Naive thymus-derived CD4-positive, alpha-beta T cell (primary cell): ENCODE measurements at places on chromosomes 13 and 19.

DNA sequence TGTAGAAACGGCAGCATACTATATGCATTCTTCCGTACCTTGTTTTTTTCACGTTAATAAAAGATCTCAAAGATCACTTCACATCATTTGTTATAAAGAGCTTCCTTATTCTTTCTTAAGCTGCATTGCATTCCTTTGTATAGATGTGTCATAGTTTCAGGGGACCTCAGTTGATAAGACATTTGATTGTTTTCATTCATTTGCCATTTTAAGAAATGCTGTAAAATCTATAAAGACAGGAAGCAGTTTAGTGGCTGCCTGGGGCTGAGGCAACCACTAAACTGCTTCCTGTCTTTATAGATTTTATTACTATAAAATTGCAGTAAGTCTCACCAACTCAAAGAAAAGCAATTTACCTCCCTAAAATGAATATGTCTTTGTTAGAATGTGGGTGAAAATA is 59.4 kb downstream of the ZDHHC20 start:
- peak; percentile 17 for DNase-seq

DNA sequence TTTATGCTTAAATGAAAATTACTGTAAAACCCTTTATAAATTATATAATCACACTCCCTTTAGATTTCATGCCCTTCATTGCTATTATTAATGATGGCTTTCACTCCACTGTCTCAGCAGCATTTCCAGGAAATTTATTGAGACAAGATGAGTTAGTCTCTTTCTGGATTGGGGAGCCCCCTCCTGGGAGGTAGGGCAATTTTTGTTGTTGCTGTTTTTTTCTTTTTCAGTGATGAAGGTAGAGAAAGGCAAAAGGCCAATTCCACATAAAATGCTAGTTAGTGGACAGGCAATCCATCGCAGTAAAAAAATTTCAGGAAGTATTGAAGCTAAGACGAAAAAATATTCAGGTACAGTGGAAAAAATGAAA is 80.2 kb downstream of the TEX26 start:
- DNase-seq, result no peak

DNA sequence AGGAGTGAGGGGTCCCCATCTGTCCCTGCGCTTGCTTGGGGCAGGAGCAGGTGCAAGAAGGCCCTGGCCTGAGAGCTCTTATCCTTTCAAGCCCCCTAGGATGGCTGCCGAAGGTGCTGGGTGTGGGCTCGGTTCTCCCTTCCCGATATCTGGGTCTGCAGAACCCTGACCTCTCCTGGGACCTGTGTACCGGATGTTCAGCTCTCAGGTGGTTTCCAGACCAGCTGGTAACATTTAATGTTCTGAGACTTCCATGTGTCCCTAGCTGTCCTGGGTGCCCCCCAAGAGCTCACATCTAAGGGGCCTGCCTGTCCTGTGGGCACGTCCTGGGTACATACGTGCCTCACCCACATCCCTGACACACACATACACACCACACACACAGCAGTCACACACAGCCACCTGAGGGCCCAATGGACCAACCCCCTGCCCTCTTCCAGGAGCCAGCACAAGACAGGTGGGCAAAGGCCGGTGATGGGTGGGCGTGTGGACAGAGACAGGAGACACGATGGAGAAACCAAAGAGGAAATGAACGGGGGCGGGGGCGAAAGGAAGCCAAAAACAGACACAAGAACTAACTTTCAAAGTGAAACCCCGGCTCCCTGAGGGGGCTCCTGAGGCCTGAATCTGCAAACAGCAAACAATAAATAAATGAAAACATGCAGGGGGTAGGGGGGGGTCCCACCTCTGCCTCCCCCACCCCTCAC is 124.3 kb downstream of the PTPRS start:
- DNase-seq, result no peak

DNA sequence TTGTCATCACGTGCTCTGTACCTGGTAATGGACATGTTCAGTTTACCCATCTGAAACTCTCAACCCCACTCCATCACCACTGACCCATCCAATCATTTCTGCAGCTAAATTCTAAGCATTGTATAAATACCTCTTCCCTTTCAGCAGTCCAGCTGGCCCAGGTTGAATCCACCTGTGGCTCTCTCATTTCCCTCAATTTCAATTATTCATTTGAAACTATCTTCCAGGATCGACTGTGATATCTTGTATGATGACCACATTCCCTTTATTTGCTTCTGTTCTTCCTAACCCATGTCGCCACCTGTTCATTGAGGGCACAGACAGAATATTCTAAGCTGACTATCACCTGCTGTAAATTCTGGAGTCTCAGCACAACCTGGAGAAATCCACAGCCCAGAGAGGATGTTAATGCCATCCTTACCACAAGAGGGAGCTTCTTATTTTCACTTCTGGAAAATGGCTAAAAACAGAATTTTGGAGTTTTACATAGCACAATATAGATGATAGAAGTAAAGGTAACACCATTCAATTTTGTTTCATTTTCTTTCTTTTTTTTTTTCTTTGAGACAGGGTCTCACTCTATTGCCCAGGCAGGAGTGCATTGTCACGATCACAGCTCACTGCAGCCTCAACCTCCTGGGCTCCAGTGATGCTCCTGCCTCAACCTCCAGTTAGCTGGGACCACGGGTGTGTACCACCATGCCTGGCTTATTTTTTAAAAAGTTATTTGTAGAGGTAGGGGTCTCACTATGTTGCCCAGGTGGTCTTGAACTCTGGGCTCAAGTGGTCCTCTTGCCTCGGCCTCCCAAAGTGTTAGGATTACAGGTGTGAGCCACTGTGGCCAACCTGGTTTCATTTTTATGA is 38.6 kb downstream of the ZNF823 start:
- peak; percentile 30 for DNase-seq

DNA sequence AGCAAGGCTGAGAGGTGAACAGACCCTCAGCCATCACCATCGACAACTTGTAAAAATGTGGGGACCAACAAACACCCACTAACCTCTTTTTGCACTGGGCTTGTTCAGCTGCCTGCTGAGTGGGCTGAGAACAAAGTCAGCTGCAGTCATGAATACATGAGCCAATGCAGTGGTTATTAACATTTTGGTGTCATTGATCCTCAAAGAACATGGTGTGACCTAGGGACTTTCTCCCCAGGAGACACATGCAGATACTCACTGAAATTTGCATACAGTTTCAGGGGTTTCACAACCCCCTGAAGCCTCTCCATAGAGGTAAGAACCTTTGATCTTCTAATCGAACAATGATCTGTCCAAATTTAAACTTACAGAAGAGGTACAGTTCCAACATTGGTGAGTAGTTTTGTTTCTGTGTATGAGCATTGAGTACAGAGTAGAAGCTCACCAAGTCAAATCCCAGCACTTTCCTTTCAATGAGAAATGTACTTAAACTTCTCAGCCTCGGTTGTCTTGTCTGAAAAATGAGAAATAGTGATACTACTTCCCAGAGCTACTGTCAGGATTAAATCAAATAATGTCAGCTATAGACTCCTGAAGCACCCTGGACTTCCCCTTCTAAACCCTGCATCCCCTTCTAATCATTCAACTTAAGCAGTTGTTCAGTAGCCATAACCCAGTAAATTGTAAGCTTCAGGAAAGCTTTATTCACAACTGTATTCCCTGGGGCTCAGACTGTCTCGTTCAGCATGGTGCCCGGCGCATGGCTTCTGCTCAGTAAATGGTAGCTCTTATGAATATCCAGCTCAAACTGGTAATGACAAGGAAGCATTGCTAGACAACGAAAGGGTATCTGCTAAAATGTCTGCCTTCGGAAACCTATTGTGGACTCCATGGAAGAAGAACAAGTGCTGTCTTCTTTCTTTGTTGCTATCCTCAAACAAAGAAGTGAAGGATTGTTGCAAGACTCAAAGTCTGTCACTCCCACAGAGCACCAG is 148.7 kb downstream of the FOXO1 start:
- no peak for DNase-seq

DNA sequence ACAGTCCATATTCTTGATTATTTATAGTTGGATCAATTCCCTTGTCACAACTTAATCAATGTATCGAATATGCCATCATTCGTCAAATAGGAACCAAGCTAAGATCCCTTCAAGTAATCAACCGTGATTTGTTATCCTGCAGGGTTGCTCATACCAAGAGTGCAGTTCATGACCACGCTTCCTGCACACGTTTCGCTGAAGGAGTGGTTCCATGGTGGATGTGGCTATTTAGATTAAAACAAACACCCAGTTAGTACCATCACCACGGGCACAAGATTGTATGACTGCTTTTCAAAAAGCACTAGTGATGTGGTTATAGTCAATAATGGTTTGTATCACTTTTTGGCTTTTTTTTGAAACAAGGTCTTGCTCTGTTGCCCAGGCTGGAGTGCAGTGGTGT is 41.1 kb upstream of the CCNE1 start:
- no peak for DNase-seq

- no peak for DNase-seq
Observed at GRCh38 chr19:46118136-46118535, 6.4 kb downstream of the IGFL3 start.

- DNase-seq, result no peak
Observed at GRCh38 chr13:63629591-63629990, 2213.9 kb upstream of the PCDH20 start.

DNA sequence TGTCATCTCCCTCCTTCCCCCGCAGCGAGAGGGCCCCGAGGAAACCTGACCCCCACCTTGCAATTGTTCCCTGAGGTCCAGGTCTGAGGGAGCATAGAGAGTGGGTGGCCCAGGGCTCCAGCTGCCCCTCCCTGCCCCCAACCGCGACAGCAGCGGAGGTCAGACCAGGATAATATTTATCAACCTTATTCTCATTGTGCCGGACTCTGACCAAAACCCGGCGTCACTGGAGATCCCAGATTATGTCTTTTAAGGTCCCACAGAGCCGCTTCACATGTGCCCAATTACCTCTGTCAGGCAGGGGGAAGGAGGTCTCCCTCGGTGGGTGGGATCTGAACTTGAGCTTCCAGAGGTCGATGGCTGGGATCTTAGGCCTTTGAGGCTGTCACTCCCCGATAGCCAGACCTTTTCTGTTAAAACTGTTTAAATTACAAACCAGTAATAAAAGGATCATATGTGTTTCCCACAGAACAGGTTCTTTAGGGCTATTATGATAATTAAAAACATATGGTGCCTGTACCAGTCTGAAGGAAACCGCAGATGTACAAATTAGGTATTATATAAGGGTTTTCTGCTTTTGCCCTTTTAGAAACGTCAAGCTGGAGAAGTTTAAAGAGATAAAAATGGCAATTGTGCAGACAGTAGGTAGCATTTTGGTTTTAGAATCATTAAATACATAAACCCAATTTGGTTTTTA is 195.5 kb downstream of the ZNF536 start:
- no peak for DNase-seq

DNA sequence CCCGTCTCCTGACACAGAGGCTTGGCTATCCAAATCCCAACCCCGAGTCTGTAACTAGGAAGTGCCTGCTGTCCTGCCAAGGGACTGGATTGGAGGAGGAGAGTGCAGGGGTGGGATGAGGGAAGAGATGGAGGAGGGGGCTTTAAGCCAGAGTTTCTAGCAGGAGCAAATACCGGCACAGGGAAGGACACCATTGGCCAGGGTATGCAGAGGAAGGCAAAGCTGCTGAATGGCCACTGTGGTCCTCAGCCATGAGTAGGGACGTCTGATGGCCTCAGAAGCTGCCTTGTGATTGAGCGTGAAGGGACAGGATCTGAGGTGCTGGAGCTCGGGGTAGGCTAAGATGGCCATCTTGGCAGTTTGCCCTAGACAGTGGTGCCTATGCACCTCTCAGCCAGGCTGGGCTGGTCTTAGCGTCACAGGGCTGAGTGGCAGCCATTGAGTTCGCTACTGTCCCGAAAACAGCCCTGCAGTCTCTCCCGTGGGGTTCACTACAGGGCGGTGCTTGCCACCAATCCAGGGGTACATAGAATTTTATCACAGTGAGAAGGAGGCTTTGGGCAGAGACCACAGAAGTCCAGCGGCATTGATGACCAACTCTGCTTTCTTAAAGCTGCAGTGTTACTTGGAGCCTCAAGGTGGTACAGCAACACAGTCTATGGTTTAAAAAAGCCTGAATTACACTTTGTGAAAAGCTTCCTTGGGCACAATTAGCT is 61.8 kb downstream of the AKAP11 start:
- peak; percentile 16 for DNase-seq

DNA sequence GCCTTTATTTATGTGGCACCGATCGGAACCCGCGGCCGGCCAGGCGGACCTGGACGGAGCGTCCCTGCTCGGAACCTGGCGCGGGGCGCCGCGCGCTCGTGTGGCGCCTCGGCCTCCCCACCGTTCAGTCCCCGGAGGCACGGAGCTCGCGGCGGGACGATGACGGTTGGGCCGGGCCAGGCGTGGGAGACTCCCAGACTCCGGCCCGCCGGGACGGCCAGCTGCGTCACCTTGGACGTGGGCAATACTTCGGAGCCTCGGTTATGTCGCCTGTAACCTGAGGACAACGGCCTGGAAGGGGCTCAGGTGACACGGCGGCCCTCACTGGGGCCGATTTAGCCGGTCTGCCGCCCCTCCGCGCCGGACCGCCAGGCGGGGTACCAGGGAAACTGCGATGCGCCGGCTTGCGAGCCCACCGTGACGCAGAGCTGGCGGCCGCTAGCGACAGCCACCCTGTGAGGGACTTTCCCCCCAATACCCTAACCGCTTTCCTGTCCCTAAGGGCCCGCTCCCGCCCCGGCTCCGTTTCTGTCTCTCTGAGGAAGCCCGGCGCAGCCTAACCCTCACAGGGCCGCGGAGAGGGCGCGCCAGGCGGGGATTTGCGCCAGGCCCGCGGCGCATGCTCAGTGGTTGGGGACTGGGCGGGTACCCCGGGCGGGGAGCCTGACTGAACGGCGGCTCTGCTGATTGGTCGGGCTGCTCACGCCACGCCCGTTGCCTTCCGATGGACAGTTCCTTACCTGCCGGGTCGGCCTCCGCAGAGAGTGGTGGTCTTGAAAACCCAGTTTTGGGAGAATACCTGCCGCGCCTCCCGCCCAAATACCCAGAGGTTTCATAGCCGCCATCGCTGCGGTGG is 109.5 kb upstream of the DOCK9 start:
- peak; percentile 89 for DNase-seq

DNA sequence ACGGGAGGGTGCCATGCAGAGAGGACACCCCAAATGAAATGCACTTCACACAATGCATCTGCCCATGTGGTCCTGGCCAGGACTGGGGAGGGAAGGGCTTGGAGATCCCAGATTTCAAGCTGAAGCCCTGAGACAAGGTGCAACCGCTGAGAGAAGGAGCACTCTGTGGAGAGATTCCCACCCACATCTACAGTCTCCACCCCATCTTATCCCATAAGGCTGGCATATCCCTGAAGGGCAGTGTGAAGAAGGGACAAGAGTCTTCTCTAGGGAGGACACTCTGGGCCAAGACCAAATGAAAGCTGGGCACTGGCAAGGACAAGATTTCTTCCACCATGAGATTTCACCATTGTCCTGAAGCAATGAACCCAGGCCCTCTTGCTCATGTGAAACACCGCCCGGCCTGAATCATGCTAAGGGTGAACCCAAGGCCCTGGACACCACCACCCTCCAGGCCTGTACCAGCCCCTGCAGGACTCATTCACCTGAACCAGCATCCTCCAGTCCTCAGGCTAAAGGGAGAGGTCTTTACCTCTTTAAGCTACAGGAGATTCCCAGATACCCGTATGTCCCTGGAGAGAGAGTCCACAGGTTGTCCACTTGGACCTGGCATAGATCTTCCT is 20.5 kb downstream of the CEACAM4 start:
- no peak for DNase-seq

- no peak for DNase-seq
Observed at GRCh38 chr13:75071796-75072195, 410.2 kb downstream of the TBC1D4 start.

GRCh38 chr19:47284324-47284899 is 9.7 kb downstream of the INAFM1 start:
- DNase-seq, result peak; percentile 54
